ENCODE measurements at places on chromosomes 6 and 20.

GRCh38 chr6:107479089-107479690 is 10.7 kb upstream of the SOBP start:
- no peak for DNase-seq

GRCh38 chr6:34692280-34692679 is 4.3 kb downstream of the ILRUN start:
- no peak for DNase-seq

DNA sequence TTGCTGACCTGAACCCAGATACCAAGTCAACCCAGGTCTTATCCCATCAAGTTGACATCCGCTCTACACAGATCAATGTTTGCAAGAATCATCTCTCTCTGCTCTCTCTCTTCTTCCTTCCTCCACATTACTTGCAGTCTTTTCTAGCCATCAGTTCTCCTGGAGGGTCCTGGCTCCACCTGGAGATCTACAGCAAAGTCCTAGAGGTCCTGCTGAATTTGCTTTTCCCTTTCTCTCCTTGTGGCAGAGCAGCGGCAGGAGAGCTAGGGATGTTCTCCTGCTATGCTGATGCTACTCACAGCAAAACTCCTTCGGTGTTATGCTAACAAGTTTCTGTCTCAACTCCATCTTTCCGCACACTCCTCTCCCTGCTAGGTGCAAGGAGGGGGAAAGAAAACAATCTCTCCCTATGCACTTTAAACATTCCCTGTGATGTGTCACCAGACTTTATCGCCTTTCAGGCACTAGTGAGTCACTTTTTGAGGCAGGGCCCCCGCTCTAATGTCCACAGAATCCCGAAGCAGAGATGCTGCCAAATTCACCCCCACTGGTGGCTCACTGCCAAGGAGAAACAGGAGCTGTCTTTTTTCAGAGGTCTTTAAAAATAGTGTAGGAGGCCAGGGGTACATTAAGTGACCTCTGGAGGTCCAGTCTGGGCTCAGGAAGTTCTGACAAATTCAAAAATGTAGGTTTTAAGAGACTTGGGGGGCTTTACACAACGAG is 62.6 kb downstream of the FAM50B start:
- DNase-seq: peak; percentile 43

DNA sequence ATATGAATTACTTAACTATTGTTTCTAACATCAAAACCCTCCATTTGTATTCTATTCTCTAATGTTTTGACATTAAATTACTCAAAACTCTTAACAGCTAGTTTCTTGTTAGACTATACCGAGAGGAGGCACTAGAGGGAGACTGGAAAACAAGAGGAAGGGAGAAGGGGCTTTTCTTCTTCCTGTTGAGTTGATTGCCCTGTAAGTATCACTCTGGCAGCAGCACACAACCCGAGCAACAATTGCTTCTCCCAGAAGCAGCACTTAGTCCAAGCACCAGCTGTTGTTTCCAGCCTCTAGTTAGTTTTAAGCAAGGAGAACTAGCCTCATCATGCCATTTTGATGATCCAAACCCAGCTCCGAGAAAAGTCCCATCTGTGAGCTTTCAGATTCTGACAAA is 603.8 kb downstream of the PRKN start:
- DNase-seq: no peak

DNA sequence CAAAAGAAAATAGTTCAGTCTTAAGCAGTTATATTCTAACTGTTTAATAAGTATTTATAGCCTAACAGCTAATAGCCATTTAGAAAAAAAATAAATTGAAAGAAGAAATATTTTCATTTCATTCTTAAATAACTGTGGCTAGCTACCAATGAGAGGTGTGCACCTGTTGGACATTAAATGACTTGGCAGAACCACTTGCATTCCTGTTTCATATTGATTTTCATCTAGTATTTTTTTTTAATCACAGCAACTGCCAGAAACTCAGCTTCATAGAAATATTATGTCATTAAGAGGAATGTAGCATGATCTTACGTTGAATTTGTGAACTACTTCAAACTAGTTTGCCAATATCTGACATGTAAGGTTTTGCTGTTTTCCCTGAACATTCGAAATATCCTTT is 10.1 kb downstream of the NAA20 start:
- DNase-seq: no peak

DNA sequence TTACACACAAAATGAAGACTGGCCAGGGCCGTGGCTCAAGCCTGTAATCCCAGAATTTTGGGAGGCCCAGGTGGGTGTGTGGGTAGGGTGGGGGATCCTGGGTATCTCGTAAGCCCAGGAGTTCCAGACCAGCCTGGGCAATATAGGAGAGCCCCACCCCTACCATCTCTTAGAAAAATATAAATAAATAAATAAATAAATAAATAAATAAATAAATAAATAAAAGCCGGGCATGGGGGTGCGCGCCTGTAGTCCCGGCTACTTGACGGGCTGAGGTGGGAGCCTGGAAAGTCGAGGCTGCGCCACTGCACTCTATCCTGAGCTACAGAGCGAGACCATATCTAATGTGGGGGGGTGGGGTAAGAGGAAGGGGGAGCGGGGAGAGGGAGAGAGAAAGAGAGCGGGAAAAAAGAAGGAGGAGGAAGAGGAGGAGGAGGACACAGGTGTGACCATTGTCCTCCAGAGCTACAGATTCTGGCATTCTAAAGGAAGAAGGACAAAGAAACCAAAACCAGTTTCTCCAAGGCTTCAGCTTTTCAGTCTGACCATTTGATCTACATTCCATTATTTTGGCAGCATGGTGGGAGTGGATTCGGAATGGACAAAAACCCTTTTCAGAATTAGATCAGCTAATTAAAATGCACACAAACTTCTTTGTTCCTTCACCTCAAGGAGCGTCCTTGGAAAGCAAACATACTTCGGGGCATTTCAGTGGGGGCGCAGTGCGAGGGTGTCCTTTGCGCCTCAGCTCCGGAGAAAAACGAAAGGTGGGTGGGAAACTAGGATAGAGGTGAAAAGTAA is 577 bp upstream of the C6orf141 start:
- no peak for DNase-seq

DNA sequence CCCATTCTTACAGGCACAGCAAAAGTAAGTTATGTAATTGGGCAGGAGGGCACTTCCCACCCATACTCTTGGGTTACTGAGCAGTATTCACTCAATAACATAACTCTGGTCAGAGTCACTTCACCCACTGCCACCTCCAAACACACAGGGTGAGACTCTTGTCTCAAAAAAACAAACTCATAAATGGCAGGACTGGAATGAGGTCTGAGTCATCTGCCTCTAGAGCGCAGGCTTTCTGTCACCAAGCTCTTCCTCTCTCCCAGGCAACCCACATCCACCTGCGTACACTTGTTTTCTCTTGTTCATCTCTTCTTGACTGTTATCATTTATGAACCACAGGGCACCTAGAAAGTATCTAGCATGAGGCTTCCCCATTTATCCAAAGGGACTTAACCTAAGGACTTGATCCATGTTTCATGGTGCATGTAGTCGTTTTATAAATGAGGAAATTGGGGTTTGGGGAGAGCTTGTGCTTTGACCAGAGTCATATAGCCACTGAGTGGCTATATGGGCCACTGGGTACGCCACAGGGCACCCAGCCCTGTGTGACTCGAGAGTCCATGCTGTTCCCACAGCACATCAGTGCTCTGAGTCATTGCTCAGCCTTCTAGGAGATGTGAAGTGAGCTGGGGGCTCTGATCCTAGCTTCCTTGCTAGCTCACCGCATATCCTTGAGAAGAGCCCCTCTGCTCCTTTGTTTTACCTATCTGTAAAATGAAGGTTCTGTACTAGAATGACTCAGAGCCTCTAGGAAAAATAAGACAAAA is 22.4 kb downstream of the C20orf173 start:
- DNase-seq: no peak

DNA sequence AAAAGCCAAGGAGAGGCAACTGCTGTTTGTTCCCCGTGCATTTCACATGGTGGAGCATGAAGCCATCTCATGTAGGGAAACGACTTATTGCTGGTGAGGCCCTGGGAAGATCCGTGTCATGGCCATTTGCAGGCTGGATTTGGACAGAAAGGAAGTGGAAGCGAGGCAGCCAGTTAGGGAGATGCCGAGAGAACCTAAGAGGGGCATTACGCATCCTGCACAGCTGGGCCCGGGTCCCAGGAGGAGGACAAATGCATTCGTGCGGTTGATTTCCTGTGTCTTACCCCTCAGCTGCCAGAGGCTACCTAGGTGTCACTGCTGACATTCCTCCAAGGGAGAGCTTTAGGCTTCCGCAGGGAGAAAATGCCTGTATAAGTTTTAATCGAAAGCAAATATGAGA is 316.2 kb upstream of the CDYL start:
- DNase-seq: no peak

GRCh38 chr6:147141711-147142308 is 62.4 kb upstream of the STXBP5 start:
- DNase-seq: no peak

DNA sequence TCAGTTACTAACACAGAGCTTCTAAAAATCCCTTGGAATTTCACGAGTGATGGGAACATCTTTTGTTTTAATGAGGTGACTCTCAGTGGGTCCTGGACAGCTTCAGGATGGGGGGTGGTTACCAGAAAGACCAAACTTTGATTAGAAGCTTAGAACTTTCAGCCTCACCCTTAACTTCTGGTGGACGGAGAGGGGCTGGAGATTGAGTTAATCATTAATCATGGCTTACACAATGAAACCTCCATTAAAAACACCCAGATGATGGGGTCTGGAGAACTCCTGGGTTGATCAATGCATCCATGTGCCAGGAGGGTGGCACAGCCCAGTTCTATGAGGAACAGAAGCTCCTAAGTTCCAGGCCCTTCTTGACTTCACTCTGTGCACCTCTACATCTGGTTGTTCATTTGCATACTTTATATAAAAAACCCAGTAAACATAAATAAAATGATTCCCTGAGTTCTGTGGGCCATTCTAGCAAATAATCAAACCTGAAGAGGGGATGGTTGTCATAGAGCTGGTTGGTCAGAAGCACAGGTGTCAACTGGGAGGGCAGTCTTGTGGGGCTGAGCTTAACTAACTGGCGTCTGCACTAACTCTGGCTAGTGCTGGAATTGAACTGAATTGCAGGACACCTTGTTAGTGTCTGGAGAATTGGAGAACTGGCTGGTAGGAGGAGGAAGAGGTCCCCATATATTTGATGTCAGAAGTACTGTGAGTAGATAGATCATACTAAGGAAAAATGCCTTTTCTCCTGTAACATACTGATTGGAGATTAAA is 10.3 kb downstream of the RMND1 start:
- no peak for DNase-seq

Data from NCI-H2029 (cell line).